ENCODE measurements at places on chromosomes 12 and 14.

- DNase-seq = no peak
These were observed 55.2 kb upstream of the GNPNAT1 start for GRCh38 chr14:52846591-52846990.

DNA sequence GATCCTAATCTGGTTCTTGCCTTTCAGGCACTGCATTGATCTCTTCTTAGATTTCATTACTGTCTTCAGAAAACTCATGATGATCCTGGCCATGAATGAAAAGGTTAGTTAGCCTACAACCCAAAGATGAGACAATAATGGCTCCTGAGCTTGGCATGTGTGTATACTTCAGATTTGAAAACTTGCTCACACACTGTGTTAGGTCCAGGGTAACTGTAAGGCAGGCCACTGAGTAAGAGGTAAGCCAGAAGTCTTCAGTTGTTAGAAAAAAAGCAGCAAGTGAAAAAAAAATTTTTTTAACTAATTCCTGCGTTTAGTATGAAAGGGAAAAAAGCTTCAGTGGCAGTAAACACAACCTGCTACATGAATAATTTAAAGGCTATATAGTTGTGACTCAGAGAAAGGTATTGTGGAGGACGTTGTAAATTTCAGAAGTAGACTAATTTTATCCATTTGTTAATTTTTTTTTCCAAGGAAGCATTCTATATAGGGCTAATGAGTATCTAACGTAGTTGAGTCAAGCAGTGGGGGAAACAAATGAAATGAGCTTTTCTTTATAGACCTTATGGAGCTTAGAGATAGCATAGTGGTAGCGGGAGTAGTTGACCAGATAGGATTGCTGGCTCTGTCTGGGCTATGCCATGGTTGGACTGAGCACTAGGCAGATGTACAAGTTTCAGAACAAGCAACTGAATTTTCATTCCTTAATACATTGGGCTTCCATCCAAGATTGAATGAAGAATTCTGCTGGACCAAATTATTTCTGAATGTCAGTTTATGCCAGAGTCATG is 20.5 kb downstream of the TMBIM6 start:
- DNase-seq = no peak

GRCh38 chr12:1083889-1084262 is 92.9 kb downstream of the ERC1 start:
- no peak for DNase-seq

GRCh38 chr14:99819514-99819913 is 26.3 kb downstream of the EML1 start:
- DNase-seq = no peak

- no peak for DNase-seq
These were observed 81.3 kb downstream of the CHST11 start for GRCh38 chr12:104538056-104538455.

DNA sequence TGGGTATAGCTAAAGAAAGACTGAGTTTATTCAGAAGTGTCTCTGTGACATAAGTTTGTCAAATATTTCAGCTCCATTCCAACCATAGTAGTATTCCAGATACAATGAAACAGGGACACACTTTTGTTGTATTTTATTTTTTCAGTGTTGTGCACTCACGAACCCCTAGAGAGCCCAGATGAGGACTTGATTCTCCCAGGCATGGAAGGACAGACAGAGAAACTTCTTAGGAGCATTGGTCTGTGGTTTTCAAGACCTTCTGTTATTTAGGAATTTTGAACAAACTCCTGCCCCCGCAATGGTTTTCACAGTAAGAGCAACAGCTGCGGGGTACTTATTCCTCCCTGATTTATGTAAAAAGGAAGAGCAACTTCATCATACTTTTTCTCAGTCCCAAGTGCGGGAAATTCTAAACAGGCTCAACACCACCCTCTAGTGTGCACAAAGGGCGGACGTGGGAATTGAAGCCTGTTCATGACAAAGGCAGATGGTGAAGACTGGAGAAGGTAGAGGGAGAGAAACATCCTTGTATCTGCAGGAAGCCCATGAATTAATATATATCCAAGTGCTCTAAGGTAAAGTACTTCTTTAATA is 147.6 kb downstream of the PAH start:
- DNase-seq = peak; percentile 33

- no peak for DNase-seq
These were observed 431.1 kb downstream of the KCNH5 start for GRCh38 chr14:62614122-62614521.

GRCh38 chr12:18794000-18794399 is 56.1 kb downstream of the CAPZA3 start:
- DNase-seq = no peak

DNA sequence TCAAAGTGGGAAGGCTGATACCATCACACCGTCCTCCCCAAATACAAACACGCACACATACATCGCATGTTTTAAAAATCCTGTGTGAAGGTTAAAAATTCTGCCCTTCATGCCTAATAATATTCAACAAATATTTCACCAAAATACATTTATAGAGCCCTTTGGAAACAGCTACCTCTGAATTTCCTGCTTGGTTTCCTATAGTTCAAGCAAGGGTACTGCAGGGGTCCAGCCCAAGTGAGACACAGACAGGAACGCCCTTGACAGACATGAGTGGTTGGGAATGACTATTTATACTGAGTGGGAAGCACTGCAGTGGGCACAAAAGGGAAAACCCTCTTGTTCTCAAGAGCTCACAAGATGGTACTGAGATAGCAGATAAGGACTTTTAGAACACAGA is 51.0 kb downstream of the ST8SIA1 start:
- DNase-seq = no peak

GRCh38 chr12:104555648-104556047 is 98.9 kb downstream of the CHST11 start:
- no peak for DNase-seq

DNA sequence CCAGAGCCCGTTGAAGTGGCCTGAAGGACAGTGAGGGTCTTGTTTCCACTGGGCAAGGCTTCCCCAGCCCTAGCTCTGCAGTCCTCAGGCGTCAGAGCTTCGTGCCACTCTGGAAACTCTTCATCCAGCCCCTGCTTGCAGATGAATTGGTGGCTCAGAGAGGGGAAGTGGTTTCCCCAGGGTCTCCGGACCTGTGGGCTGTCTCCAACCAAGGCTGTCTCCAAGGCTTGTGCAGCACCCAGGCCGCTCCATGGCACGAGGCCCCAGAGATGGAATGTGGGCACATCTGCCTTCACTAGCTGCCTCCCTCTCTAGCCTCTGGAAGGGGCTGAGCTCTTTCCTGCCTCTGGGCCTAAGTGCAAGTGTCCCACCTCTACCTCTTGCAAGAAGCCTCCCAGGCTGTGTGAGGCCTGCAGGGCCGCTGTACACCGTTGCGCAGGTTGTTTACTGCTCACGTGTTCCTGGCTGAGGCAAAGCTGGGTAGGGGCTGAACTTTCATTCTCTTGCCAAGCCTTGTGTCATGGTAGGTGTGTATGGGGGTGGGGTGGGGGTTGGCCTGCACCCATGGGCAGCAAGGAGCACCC is 11.1 kb downstream of the RIN3 start:
- no peak for DNase-seq

DNA sequence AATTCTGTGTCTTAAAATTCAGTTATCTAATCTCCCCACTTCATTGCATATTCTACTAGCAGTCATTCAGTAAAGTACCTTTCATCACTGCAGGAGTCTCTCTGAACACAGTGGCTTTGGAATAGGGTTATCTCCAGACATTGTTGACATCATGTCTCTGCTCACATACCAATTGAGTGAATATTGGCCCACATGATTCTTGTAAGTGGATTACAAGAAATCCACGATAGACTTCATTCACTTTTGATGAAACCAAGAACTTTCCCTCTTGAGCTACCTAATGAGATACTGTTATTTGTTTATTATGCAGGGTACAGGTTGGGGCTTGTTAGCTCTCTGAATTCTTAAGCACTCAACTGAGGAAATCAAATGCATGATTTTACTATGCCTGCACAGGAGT is 284.9 kb downstream of the RAD51B start:
- no peak for DNase-seq

DNA sequence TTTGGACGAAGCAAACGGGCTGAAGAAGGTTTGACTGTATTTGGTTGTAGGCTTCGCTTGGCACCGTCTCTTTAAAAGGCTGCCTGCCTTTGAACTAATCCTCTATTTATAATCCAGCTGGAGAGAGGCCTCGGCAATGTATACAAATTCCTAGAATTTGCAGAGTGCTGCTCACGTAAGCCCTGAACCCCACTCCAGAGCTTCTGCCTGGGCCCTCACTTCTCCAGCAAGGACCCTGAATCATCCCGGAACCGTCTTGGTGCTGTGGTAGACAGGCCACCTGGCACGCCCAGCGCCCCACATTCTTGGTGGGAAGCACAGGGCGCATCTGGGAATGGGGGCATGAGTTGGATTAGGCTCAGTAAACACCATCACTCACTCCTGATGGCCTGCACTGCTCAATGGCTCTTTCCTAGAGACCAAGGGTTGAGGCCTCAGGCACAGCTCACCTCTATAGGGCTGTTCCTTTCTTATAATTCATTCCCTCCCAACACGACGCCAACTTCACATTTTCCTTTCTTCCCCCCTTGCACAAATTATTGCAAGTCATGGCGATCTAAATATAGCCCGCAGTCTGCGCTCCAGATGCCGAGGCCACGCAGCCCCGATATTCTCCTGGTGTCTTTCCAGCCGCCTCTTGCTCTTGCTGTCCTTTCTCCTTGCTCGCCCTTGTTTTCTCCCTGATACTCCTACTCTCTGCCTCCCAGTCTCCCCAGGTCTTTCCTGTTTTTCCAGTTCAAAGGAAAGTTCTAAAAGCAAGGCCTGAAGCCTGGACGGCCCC is 141.0 kb downstream of the ZFP36L1 start:
- no peak for DNase-seq

DNA sequence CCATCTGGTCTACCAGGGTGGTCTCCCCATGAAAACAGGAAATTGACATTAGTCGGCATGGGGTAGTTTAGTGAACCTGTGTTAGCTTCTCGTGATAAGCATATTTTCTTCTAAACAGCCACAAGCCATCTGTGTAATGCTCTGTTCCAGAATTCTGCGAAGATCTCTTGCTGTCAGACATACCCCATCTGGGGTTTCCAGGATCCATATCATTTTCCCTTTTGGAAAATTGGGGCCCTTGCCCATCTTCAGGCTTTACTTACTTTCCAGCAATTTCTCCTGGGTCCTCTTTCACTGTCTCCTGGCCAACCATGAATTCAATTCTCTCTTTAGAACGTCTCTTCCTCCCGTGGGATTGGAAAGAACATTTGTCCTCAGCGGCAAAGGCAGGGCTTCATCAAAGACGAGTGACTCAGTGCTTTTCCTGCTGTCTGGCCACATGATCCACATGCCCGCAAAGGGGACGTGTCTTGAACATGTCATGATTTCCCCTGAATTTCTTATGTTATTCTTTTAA is 21.4 kb upstream of the NCOR2 start:
- no peak for DNase-seq

GRCh38 chr12:106897082-106897481 is 58.6 kb upstream of the TMEM263 start:
- no peak for DNase-seq

DNA sequence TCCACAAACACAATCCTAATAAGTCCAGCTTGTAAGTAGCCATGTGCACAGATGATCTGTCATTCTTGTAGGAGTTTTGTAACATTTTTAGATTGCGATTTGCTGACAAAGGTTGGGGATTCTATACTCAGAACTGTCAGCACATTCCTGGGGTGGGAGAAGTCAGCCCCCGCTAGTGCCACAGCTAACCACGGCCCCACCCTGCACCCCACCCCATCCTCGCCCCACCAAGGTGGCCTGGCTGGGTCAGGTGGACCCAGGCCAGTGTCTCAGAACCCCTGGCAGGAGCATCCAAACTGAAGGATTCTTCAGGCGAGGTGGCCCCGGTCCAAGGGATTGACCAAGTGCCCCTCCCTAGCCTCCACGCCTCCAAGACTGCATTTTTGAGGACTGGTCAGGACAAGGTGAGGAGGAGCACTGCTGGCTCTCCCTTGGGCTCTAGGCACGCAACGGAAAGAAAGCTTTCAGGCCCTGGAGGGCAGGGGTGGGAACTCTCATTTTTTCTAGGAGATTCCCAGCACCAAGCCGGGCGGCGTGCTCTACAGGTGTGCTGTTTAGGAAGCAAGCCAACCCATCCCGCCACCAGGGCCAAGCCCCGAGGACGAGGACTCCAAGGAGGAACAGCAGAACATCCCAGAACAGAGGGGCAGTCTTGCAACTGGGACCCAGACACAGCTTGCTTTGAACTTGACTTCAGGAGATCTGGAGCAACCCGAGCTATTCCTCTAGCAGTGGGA is 172.8 kb downstream of the BCL11B start:
- no peak for DNase-seq

DNA sequence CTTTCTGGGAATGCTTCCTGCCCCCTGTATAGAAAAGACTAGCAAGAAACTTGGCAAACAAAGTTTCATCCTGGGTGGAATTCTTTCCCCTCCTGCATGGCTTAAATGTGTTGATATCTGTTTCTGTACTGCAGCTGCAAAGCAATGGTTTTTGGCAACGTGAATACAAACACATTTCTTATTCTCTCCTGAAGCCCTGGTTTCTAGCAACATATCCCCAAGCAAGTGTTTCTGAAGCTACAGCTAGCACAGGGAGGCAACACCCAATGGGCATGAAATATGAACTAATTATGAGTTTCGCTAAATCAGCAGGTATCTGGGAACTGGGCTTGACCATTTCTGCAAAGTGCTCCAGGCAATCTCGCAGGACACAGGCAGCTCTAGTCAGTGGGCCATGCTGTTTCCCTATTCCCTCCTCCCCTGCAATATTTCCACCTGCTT is 392.3 kb upstream of the TMPO start:
- no peak for DNase-seq

GRCh38 chr14:105247715-105248367 is 492 bp upstream of the BTBD6 start:
- no peak for DNase-seq

- no peak for DNase-seq
These were observed 15.6 kb upstream of the RNU6-7 start for GRCh38 chr14:32186248-32186647.

Measured in substantia nigra (tissue), 51 donors.